CD4-positive, alpha-beta T cell treated with Interleukin-4 for 4 hours (primary cell): ENCODE measurements at places on chromosomes 7 and 10.

- DNase-seq = no peak
These were observed 566.8 kb downstream of the SH2D4B start for GRCh38 chr10:81104494-81104893.

DNA sequence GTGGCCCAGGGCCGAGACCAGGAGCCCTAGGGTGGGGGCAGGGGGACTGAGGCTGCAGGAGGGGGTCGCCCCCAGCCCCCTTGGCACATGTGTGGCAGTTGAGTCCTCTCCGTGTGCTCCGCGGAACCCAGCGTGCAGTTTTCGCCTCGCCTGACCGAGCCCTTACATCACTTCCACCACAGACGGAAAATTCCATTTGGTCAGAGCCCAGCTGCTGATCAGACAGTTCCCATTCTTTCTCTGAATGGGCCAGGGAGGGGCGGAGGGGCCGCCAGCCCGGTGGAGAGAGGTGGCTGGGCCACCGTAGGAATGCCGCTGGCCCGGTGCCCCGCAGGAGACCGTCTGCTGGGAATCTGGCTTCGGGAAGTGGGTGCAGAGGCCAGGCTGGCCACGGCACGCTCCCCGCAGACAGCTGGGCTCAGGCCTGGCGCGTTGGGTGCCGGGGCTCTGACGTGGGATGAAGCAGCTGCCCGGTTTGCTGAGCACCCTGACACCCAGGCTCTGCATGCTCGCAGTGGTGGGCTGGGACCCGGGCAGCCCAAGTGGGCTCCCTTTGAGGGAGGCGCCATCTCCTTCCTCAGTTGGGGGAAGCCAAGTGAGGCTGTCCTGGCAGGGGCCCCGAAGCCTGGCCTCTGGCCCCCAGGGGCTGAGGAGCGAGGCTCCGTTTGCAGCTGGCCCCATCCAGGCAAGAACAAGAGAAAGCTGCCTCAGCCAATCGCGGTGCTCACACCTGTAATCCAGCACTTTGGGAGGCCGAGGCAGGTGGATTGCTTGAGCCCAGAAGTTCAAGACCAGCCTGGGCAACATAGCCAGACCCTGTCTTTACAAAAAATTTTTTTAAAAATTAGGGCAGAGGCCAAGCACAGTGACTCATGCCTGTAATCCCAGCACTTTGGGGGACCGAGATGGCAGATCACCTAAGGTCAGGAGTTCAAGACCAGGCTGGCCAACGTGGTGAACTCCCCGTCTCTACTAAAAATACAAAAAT, 9.9 kb downstream of the TTYH3 start:
- no peak for DNase-seq

GRCh38 chr7:95471071-95471470, 14.7 kb upstream of the ASB4 start:
- DNase-seq = no peak

DNA sequence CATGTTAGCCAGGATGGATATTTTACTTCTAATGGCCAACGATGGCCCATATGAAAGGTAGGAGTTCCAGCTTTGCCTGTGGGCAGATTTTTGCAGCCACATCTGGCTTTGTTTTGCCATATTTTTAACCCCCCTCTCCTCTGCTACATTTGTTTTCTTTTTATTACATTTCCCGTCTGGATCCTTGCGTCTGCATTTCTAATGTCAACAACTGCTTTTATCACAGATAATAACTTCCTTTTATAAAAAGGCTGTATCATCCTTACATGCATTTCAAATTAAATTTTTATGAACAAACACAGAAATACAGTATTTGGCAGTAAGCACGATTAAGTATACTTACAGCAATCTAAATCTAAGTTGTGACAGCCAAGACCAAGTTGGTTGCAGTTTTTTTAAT, 156.0 kb downstream of the BAMBI start:
- DNase-seq = no peak

GRCh38 chr7:132500727-132501440, 75.4 kb downstream of the PLXNA4 start:
- DNase-seq = no peak
